ENCODE measurements at places on chromosomes 2 and 18. TPM values are rescaled to one million over a fixed set of nuclear protein-coding genes. Genes with fewer than 3 reads are reported as not detected.

- H3K27ac ChIP-seq = no peak overlapping the region
- H3K4me3 ChIP-seq = no peak overlapping the region
- no peaks in the 10 kb centered on the region for H3K4me1 ChIP-seq
- no peaks in the 10 kb centered on the region for H3K36me3 ChIP-seq
Observed at GRCh38 chr2:116098049-116098448, 1655.6 kb downstream of the DPP10 start.

Gene PDE11A
- 1.4 TPM for total RNA-seq

DNA sequence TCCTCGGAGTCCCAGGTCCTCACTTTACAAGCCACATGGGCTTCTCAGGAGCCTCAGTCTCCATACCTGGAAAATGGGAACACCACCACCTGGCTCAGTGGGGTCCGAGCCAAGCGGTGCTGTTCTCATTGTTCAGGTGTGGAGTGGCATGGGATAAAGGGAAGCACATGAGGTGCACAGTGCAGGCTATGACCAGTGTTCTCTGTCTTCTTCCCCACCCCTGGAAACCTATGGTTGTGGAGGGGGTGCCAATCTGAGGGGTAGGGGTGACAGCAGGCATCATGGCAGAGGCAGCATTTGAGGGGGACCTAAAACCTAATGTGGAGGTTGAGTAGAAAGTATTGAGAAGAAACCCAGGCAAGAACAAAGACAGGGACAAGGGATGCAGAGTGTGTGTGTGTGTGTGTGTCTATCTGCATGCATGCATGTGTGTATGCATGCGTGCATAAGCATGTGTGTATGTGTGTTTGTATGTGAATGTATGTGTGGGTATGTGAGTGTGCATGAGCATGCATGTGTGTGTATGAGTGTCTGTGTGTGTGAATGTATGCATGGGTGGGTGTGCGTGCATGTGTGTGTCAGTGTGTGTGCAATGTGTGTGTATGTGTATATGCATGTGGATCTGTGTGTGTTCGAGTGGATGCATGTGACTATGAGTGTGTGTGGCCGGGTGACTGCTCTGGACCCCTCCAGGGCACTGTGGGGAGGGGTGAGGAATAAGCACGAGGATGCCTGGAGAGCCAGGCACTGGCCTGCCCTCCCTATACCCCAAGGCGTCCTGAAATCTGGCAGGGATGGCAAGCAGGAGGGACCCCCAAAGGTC lies 4.0 kb downstream of the KIF1A start:
- H3K4me1 ChIP-seq = peaks cover 20% of the 10 kb centered on the region
- no peak for DNase-seq
- peaks cover 14% of the 10 kb centered on the region for H3K27me3 ChIP-seq
- H3K4me3 ChIP-seq = peak overlapping the region; percentile 36

- peaks cover 82% of the 10 kb centered on the region for H3K27me3 ChIP-seq
- no peaks in the 10 kb centered on the region for H3K4me1 ChIP-seq
- DNase-seq = no peak
- H3K36me3 ChIP-seq = no peaks in the 10 kb centered on the region
- no peak overlapping the region for H3K4me3 ChIP-seq
- no peak overlapping the region for H3K27ac ChIP-seq
Observed at GRCh38 chr2:217920879-217921603, 81.8 kb downstream of the TNS1 start.

DNA sequence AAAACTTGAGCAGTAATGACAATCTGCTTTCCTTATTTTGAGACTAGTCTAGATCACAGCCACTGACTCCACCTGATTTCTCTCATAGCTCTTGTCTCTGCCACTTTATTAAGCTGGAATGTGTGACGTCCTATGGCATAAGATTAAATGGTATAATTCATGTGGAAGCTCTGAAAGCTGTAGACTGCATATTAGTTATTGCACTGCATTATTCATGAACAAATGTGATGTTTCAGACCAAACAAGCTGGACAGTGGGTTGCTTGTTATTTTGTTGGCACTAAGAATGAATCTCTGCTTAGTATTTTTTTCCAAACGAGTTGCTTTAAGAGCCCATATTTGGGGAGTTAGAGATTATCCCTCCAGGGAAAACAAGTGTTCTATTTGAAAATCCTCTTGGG lies 1218.5 kb downstream of the SUCLG1 start:
- H3K4me1 ChIP-seq = no peaks in the 10 kb centered on the region
- DNase-seq = no peak
- no peaks in the 10 kb centered on the region for H3K36me3 ChIP-seq
- H3K4me3 ChIP-seq = no peak overlapping the region
- no peak overlapping the region for H3K27ac ChIP-seq
- no peaks in the 10 kb centered on the region for H3K27me3 ChIP-seq

- peaks cover 12% of the 10 kb centered on the region for H3K27me3 ChIP-seq
- H3K27ac ChIP-seq = no peak overlapping the region
- DNase-seq = no peak
Observed at GRCh38 chr18:77896586-77897252, 647.1 kb downstream of the GALR1 start.

- peaks cover 61% of the 10 kb centered on the region for H3K4me1 ChIP-seq
- H3K27ac ChIP-seq = peak overlapping the region; percentile 77
- H3K36me3 ChIP-seq = peaks cover 64% of the 10 kb centered on the region
- peak overlapping the region; percentile 58 for H3K4me3 ChIP-seq
- no peaks in the 10 kb centered on the region for H3K27me3 ChIP-seq
- DNase-seq = peak; percentile 96
Observed at GRCh38 chr18:77054606-77055428, 77.8 kb downstream of the MBP start.

DNA sequence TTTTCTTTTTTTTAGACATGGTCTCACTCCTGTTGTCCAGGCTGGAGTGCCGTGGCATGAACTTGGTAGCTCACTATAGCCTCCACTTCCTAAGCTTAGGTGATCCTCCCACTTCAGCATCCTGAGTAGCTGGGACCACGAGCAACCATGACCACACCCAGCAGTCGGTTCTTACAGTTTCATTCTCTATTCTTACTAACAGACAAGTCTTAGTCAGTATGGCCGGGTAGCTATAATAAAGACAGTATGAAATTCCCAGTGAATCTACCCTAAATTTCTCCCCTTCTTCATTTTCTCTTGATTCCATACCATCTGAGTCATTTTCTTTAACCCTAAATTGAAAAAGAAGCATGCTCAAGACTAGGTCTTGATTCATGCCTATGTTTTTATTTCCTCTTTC lies 775.3 kb upstream of the NRXN1 start:
- no peaks in the 10 kb centered on the region for H3K36me3 ChIP-seq
- H3K4me1 ChIP-seq = no peaks in the 10 kb centered on the region
- no peak for DNase-seq
- no peak overlapping the region for H3K27ac ChIP-seq
- H3K4me3 ChIP-seq = no peak overlapping the region
- no peaks in the 10 kb centered on the region for H3K27me3 ChIP-seq
